ENCODE measurements at places on chromosomes 2 and 18.
A peak's percentile ranks its signal among the peaks of the same experiment; 100 is the strongest.

- peak; percentile 73 for DNase-seq
Measured at GRCh38 chr2:196592911-196593881, 46.3 kb upstream of the CCDC150 start.

DNA sequence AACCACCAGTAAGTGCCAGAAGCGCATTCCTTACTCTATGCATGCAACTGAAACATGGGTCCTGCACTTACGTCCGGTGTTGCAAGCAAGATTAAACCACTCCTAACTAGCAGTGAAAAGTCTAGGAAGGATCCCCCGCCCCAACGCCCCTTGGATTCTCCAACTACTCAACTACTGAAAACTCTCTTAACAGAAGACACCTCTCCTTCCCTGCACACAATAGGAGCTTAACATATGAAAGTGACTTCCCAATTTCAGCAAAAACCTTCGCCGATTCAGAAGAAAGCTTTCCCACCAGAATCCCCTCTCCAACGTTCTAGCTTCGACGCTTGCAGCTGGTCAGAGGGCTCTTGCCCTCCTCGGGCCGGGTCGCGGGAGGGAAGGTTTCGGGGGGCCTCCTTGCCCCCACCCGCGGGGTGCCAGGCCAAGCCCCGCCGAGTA, 578 bp downstream of the IWS1 start:
- DNase-seq: no peak

GRCh38 chr2:120239488-120240287, 13.0 kb upstream of the RALB start:
- DNase-seq: peak; percentile 83

GRCh38 chr2:107393516-107393915, 433.2 kb upstream of the RGPD4 start:
- DNase-seq: no peak

GRCh38 chr2:51505533-51505932, 473.6 kb upstream of the NRXN1 start:
- DNase-seq: no peak

- DNase-seq: no peak
Measured at GRCh38 chr18:12783524-12783923, 80.7 kb downstream of the PSMG2 start.

DNA sequence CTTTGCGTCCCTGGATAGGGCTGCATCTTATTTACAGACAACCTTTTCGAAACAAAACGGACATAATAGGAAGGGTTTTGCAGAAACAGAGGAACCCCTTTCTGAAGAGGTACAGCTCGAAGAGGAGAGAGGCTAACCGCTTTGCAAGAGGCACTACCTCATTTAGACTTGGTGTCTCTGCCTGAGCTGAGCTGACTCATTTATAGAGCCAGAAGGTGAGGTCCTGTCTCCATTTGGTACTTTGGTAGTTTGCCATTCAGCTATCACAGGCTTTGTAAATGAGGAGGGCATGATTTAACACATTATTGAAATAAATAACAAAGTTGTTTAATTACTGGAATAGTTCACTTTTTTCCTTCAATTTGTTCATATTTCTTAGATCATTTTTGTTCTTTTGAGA, 2.2 kb upstream of the NXPH2 start:
- DNase-seq: no peak

DNA sequence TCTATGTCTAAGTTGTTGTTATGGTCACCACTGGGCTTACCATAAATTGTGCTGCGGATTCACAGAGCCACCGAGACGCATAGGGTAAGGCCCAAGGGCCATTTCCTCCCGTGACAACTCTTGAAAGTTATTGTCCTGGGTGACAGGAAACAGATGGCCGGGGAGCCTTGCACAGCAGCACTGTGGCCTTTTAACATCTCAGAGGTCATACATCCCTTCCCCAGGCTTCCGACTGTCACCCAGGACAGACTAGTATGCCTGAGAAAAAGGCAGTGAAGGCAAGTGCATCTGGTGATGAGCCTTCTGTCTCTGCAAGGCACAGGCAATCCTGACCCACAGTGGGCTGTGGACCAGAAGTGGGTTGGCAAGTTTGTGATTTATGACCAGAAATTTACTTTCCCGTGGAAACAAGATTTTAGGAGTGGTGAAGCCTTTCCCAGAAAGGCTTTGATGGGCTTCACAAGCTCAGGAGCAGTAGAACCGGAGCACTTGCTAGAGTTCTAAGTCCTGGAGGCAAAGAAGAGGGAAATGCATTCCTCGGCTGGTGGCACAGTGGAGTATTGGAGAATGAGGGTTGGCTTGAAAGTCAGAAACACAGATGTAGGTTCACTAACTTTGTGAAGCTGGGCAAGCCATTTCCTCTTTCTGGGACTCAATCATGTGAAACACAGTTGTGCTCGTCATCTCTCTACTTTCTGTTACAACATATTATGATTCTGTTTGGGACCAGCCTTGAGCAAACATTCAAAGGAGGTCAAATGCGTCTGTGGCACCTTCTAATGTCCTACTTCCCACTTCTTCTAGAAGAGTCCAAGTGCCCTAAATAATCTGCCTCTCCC, 2.0 kb upstream of the CAPN14 start:
- no peak for DNase-seq

GRCh38 chr2:86147793-86148192, 41.8 kb downstream of the PTCD3 start:
- DNase-seq: no peak

GRCh38 chr18:2606335-2606734, 35.0 kb downstream of the NDC80 start:
- no peak for DNase-seq

DNA sequence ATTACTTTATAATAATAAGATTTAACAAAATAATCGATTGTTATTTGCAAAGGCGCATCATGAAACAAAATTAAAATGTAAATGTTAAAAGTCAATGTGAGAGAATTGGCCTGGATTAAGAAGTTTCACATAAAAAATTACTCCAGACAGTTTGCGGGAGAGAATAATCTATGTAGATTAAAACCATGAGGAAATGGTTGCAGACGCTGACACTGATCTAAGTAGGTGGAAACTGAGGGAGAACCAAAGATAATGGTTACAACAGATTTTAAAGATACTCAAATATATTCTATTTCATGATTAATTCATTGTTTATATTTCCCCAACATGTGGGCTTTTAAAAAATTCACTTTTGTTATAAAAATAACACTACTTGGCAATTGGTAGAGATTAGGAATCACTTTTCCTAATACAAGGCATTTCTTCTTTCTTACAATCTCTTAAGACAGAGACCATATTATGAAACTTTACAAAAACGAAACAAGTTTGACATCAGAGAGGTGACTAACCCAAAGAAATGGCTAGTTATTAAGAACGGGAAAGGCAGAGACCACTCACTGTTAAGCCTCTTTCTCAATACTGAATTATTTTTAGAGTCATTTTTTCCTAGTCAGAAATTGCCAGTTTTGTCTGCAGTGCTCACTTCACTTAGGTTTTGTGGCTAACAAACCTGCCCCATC, 1.6 kb downstream of the KANSL1L start:
- peak; percentile 68 for DNase-seq

GRCh38 chr18:34866739-34867138, 156.6 kb downstream of the DTNA start:
- DNase-seq: peak; percentile 53

DNA sequence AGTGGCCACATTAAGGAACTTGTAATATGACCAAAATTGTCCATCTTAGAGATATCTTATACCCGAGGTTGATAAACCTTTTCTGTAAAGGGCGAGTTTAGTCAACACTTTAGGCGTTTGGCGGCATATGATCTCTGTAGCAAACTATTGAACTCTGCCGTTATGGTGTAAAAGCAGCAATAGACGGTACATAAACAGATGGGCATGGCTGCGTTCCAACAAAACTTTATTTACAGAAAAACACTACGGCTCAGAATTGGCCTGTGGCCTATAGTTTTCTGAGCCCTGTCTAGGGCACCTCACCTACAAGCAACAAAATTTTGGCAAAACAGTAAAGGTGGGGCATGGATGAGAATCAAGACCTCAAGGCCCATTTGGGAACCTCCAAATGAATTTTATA, 121.9 kb upstream of the HAAO start:
- DNase-seq: no peak

- DNase-seq: no peak
Measured at GRCh38 chr2:61658841-61659780, 121.0 kb upstream of the XPO1 start.

DNA sequence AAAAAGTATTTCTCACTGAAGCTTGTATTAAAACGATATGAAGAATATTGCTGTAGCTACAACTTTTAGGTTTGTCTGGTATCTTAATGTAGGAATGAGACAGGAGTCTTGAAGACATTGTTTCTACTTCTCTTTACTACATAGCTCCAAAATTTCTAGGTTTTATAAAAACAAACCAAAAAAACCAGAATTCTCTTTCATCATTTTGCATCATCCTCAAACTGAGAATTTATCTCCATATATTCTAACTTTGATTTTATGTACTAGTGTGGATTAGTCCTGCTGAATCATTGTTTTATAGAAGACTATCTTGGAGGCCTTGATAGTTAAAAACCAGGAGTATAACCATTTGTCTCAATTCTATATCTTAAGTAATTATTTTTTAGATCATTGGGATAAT, 100.2 kb downstream of the ICA1L start:
- DNase-seq: no peak

DNA sequence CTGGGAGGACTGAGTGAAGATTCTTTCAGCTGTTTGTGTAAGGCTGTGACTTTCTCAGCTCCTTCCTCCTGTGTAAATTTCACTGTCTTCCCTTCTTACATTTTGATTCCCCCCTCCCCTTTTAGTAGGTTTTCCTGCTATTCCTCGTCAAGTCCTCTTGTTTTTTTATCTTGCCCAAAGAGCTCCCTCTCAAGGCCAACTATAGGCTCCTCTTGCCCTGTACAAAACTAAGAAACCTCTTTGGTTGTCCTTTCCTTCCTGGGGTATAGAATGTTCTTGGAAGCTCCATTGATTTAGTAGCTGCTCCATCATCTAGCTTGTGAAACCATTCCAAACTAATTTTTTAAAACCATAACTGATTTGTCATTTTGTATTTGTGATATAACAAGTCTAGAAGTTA, 7.3 kb downstream of the CCDC121 start:
- no peak for DNase-seq

DNA sequence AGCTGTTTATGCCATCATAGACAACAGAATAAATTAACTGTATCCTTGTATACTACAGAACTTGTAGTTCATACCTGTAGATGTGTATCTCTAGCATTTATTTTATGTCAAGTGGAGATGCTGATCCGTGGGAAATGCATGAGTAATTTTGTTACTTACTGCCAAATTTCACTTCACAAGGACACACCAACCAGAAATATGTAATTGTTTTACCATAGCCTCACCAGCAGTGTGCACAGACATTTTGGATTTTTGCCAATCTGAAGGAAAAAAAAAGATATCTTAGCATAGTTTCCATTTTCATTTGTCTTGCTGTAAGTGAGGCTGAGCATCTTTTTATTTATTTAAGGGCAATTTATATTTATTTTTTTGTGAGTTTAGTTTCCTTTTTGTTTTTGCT, 265.1 kb upstream of the OSR1 start:
- peak; percentile 71 for DNase-seq

GRCh38 chr2:74742471-74742870, 88.4 kb downstream of the SEMA4F start:
- no peak for DNase-seq

GRCh38 chr18:13437034-13437433, 218.5 kb downstream of the LDLRAD4 start:
- no peak for DNase-seq

GRCh38 chr18:9743200-9744016, 35.3 kb downstream of the RAB31 start:
- DNase-seq: peak; percentile 98
